ENCODE measurements at places on chromosomes 13 and 19.

DNA sequence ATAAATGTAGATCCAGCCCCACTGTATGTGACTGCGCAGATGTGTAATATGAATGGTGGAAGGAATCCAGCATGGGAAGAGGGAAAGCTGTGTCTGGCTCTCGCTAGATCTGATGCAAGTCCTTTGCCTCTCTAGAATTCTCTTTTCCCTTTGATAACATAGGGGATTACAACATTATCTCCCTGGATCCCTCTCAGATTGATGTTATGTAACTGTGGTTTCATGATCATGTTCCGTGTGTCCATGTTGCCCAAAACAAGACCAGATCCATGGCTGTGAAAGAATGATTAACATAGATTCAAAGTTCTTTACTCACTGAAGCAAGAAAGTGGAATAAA, 184.0 kb upstream of the UBL3 start:
- DNase-seq = no peak

DNA sequence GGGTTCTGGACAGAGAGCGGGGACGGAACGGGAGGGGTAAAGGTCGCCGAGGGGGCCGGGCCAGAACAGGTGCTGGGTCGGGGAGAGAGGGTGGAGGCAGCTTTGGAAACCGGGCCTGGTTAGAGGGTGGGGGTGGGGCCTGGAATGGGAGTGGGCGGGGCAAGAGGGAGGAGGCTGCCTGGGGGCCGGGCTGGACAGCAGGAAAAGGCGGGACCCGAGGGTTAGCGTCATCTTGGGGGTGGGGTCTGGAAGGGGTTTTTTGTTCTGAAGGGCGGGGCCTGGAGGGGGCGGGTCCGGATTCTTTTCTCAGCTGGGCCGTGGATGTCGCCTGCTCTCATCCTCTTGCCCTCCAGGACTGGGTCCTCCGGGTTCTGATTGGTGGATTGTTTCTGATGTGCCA, 4.3 kb upstream of the ZNF813 start:
- DNase-seq = no peak

GRCh38 chr19:36707134-36707533, 19.7 kb downstream of the ZNF567 start:
- no peak for DNase-seq

DNA sequence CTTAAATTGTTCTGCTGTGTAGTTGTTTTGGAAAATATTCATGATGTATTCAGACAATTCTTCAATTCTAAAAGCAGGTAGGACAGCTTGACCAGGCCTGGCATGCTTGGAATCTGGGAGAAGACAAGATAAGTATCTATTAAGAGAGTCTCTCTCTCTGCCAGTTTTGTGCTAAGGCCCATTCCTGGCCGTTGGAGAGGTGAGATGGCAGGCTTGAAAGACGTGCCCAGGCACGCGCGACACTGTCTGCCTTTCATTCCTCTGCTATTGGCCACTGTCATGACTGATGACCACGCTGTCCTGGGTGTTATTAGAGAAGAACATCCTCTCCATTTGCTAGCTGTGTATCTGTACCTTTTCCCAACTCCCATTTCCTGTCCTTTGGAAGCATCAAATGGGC, 90.3 kb downstream of the LHFPL6 start:
- no peak for DNase-seq

Data from stimulated activated CD8-positive, alpha-beta memory T cell treated with anti-CD3 and anti-CD28 coated beads, Interleukin-2, amount 100 ng/mL, for 1 hour (primary cell).